ENCODE measurements at places on chromosomes 16 and 17. TPM values are rescaled to one million over a fixed set of nuclear protein-coding genes. Genes with fewer than 3 reads are reported as not detected.

Gene KRT28
- total RNA-seq, result not detected

Gene SMIM22
- not detected for total RNA-seq

Gene SLC5A10
- not detected for total RNA-seq

Gene CNTD1
- 0.47 TPM for total RNA-seq

Gene ITGA2B
- total RNA-seq, result 0.78 TPM

Gene CASKIN1
- total RNA-seq, result 23.6 TPM

Gene RASL10B
- 5.1 TPM for total RNA-seq

Gene GABARAPL2
- 80.3 TPM for total RNA-seq

Gene TMEM106A
- 0.62 TPM for total RNA-seq

Gene CCL8
- total RNA-seq, result 0.16 TPM

Gene NCOR1
- 116 TPM for total RNA-seq

Gene PYDC1
- 0.78 TPM for total RNA-seq

Gene STX4
- total RNA-seq, result 11.5 TPM

Gene PERCC1
- total RNA-seq, result not detected

Gene LLGL2
- 2.7 TPM for total RNA-seq

Gene MYH3
- 1.4 TPM for total RNA-seq

Gene CCL22
- not detected for total RNA-seq

Gene PALB2
- 12.0 TPM for total RNA-seq

Gene WNT9B
- total RNA-seq, result not detected

Gene SPNS2
- total RNA-seq, result 15.9 TPM

Gene SLC13A5
- not detected for total RNA-seq

Gene MPP3
- total RNA-seq, result 27.1 TPM

Gene CCL14
- total RNA-seq, result not detected

Gene ABCA3
- total RNA-seq, result 34.8 TPM

Gene ODAD4
- 1.6 TPM for total RNA-seq

Gene LDAF1
- 71.4 TPM for total RNA-seq

Gene CEP295NL
- 1.4 TPM for total RNA-seq

All from occipital lobe (tissue), 3 donors.